ENCODE measurements at places on chromosomes 3 and 15.

- no peak for DNase-seq
These were observed 278.1 kb downstream of the ULK4 start for GRCh38 chr3:41683666-41684350.

- DNase-seq, result no peak
These were observed 124.7 kb upstream of the FRMD4B start for GRCh38 chr3:69510481-69511030.

DNA sequence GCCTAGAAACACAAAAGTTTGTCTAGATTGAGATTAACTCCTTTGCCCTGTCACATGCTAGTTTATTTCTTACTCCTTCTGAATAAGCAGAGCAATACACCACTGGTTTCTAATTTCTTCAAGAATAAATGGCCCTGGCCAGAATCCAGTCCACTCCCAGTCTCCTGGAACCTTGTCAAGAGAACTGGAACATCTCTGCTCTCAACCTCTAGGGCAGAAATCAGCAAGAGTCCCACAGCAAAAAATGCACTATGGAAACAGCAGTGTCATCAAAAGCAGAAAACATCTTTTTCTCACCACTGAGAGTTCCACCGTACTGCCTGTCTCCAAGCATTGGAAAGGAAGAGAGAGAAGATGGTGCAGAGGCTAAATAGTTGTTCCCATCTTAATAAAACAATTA lies 35.9 kb upstream of the PPP2R3A start:
- no peak for DNase-seq

- no peak for DNase-seq
These were observed 181.0 kb downstream of the SI start for GRCh38 chr3:164897342-164897741.

DNA sequence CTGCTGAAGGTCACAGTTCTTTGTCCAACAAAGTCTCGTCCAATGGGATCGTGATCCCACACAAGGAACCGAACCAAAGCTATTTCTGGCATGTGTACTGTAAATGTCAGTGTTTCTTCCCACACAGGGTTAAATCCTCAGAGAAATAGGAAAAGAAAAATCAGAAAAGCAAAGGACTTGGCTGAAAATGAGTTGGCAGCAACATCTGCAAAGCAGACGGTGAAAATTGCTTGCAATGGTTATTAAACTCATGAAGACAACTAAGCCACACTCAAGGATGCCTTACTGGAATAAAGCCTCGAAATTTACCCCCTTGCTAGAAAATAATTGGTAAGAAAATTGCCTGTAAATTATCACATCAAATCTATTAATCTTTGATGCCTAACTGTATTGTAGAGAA lies 195.2 kb upstream of the STRIT1 start:
- DNase-seq, result no peak

GRCh38 chr15:77836121-77836692 lies 203.5 kb upstream of the LINGO1 start:
- no peak for DNase-seq

DNA sequence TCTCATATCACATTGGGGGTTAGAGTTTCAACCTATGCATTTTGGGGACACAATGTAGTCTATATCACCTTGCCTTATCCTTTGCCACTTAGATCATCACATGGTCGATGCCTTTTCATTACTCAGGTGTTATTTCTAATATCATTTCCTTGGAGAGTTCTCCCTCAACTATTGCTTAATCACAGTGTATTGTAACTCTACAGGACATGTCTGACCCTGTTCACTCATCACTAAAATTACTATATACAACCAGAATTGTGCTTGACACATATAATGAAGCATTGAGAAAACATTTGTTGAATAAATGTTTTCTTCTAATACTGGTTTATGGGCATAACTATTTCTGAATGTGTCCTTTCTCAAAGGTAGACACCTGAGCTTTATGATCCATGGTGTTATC lies 207.4 kb downstream of the EPHA6 start:
- no peak for DNase-seq

DNA sequence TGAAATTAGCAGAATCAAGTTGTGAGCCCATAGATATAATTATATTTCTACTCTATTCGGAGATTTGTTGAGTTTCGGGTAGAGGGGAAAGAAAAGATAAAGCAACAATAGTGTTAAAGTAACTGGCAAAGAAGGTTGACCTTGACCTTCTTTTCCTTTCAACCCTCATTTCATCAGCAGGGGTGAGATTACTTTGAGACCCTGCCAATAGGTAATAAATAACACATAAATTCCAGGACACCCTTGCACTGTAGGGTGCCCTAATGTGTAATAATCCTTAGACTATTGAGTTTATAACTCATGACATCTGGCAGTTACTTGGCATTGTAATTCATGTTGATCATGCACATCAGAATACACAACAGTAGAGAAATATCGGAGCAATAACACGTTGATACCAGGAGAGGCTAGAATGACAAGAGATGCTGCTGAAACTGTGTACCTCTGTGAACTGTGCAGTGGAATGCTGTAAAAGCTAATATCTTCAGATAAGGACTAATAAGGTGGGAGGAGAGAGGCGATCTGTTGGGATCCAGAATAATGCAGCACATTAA lies 426.7 kb downstream of the ROBO2 start:
- no peak for DNase-seq

- no peak for DNase-seq
These were observed 78.7 kb upstream of the TSC22D2 start for GRCh38 chr3:150329408-150329807.
